Activated CD4-positive, CD25-positive, alpha-beta regulatory T cell treated with anti-CD3 and anti-CD28 coated beads, Interleukin-2, amount 50 U/mL, for 24 hours (primary cell): ENCODE measurements at places on chromosomes 2 and 18.
A peak's percentile ranks its signal among the peaks of the same experiment; 100 is the strongest.

DNA sequence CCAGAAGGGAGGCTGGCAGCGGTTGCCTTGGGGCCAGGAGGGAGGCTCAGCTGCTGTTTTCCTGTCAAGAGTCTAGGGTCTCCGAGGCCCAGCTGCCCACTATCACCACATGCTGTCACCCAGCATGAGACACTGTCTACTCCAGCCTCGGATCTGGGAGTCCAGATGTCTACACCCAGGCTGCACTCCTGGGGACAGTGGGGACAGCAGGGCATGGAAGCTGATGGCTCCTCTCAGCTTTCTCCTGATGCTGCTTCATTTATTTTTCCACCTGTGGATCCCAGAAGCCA, 134.0 kb downstream of the PTGR3 start:
- ATAC-seq: no peak

DNA sequence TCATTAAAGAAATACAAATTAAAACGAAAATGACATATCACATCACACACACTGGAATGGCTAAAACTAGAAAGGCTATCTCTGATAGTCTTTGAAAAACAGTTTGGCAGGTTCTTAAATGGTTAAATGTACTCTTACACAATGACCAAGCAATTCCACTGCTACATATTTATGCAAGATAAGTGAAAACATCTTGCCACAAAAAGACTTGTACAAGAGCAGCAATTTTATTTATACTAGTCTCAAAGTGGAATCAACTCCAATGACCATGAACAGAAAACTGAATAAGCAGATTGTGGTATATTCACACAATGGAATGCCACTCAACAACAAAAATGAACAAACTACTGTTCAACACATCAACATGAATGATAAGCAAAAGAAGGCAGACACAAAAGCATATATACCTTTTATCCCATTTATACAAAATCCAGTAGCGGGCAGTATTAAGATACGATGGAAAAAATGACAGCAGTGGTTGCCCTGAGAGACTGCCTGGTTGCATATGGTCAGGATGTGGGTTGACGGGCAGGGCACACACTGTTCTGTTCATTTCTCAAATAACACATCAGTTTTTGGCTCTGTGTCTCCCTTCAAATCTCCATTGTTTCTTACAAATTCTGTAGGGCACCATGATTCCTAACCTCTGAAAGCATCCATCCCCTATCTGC, 25.4 kb downstream of the SP100 start:
- peak; percentile 70 for ATAC-seq

- ATAC-seq: no peak
These were observed 123.5 kb downstream of the OSBPL6 start for GRCh38 chr2:178317811-178318210.

DNA sequence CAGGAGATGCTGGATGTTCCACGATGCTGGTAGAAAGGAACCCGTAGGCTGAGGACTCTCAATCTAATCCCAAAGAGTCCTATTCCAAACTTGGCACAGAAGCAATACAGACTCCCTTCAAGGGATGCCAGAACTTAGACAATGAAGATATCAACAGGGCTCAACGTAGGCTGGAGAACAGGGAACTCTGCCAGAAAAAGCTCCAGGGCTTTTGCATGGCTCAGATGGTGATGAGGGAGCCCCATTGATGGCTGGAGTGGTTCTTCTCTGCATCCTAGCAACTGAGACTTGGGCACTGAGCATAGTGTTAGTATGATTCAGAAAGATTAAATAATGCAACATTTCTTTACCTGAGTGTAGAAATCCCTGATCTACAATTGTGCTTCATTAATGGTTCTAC, 117.2 kb upstream of the NCK2 start:
- ATAC-seq: no peak

GRCh38 chr18:35409911-35410310, 32.8 kb upstream of the ZNF396 start:
- ATAC-seq: no peak

DNA sequence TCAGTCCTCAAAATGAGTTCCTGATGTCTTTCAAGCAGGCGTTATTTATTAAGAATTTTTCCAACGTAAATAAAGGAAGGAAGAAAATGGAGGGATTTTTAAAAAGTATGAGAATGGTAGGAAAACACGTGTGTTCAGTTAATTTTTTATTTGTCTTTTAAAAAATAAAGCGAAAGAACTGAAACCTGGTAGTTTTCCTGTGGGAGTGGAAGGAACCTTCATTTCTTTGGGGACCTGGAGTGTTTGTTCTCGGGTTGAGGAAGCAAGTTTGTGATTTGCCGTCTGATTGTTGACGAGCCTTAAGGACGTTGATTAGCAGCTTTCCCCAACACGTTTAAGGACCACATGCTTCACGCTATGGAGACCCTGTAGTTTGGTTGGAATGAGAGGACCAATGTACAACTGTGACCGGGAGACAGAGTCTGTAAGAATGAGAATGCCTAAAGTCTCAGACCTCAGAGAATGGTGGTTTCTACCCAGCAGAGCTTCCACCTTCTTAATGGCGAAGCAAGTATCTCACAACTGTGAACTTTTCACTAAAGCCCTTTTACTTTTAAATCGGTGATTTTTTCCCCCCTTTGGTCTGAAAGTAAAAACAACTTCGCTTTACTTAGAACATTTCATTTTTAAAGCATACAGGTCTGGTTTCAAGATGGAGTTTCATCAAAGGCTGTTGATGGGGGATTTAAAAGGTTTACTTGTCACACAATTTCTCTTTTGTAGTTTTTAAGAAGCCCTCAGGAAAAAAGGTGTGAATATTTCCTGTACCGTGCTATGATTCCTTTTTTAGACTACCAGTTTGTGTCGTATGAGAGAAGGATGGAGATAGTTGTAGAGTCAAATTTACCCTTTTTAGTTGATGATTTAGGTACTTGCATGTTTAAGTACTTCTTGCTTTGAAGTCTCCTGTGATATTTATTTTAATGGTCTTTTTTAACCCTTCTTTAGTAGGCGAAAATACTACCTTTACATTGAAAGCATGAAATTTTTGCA, 1.4 kb downstream of the TTC39C start:
- ATAC-seq: no peak

- no peak for ATAC-seq
These were observed 117.7 kb upstream of the MCFD2 start for GRCh38 chr2:47033102-47033880.

DNA sequence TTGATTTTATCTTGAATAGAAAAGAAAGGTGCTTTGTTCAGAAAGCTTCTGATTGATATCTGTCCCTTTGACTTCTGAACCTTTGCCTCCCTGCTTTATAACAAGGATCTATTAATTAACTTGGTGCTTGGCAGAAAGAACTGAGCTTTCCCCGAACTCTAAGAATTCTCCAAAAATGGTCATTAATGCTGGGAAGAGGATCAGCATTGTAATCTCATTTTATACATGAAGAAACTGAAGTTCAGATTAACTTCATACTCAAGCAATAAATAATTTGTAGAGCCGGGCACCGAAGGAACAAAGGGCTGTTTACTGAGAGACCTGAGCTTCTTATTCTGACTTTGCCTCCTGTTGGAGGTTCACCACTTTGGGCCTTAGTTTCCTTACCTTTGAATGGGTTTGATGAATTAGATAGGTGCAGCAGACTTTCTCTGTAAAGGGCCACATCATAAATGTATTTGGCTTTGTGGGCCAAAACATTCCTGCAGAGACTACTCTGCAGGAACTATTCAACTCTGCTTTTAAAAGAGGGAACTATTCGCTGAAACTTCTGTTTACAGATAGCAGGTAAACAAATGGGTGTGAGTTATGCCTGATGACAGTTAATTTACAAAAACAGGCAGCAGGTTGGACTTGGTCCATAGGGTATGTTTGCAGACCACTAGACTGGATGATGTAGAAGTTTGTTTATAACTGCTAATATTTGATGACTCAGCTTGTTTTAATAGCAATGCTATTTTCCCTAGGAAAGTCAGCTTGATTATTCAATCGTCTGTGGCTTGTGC, 272.9 kb downstream of the TGIF1 start:
- ATAC-seq: no peak

DNA sequence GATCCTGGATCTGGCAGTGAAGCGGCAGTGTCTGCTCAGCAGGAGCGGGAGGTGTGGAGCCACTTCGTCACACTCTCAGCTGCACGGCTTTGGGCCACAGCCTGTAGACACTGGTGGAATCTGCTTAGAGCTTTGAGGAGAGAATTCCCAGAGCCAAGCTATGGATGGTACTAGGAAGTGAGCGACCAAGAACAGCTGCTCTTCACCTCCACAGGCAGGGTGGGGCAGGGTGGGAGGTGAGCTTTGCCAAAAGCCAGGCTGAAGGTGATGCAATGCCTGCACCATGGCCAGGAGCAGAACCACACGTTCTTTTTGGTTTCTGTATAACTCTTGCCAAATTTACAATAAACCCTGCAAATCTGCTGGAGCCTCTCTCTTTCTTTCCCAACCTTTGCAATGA, 226.1 kb downstream of the ANKRD30B start:
- ATAC-seq: no peak

- ATAC-seq: no peak
These were observed 679 bp downstream of the TSGA10 start for GRCh38 chr2:99153921-99154604.

- no peak for ATAC-seq
These were observed 227.2 kb downstream of the PHLPP1 start for GRCh38 chr18:62942578-62942977.

- ATAC-seq: no peak
These were observed 9.7 kb upstream of the CIB4 start for GRCh38 chr2:26650713-26651469.

GRCh38 chr18:51266773-51267172, 69.3 kb upstream of the MEX3C start:
- no peak for ATAC-seq

DNA sequence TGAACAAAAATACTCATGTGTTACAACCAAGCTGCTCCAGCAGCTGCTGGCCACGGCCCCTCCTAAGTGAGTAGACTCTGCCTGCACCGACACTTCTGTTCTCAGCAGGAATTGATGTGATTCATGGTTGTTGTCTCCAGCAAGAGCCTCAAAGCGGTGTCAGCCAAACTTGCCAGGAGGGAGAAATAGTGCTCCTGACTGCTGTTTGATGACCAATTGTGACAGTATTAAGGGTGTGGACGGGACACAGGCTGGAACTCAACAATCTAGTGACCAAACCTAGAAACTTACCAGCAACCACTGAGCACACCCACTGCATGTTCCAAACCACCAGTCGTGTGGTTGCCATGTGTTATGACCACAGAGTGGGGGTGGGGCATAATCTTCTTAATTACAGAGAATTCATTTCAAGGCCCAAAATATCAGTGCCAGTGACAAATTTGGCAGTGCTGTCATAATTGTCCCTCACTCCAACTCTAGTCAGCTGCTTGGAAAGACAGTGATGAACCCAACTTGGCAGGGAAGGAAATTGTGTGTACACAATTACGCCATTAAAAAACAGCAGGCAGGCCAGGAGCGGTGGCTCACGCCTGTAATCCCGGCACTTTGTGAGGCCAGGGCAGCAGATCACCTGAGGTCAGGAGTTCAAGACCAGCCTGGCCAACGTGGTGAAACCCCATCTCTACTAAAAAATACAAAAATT, 30.4 kb downstream of the FBLN7 start:
- ATAC-seq: no peak
